ENCODE measurements at places on chromosomes 2 and 18.

GRCh38 chr2:231037202-231037730 lies at the start of gene C2orf72:
Gene C2orf72, plus strand, starts transcription at chr2:231037523. Its CDS starts 43 bp downstream, at chr2:231037566.
- DNase-seq: no peak

- DNase-seq: no peak
These were observed 794.3 kb upstream of the CDH7 start for GRCh38 chr18:64956465-64956864.

- no peak for DNase-seq
These were observed at the start of gene ITGB6 for GRCh38 chr2:160199683-160200389. Gene ITGB6, minus strand, starts transcription at chr2:160200272. Its CDS starts 209 bp downstream, at chr2:160200063.

DNA sequence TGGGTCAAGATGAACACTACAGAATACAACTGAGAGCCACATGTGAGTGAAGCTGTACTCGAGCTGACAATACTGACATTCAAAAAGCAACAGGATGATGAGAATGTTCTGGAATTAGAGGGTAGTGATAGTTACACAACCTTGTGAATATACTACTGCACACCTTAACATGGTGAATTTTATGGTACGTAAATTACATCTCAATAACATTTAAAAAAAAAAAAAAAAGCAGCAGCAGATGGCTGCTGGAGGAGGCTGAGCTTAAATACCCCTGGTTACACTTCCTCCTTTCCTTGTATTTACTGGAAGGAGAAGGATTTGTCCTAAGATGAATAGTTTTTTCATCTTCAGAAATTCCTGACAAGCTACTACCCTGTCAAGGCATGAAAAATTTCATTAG lies 45.5 kb upstream of the CYP1B1 start:
- no peak for DNase-seq

GRCh38 chr2:1590596-1591460 lies 153.5 kb downstream of the PXDN start:
- DNase-seq: no peak

DNA sequence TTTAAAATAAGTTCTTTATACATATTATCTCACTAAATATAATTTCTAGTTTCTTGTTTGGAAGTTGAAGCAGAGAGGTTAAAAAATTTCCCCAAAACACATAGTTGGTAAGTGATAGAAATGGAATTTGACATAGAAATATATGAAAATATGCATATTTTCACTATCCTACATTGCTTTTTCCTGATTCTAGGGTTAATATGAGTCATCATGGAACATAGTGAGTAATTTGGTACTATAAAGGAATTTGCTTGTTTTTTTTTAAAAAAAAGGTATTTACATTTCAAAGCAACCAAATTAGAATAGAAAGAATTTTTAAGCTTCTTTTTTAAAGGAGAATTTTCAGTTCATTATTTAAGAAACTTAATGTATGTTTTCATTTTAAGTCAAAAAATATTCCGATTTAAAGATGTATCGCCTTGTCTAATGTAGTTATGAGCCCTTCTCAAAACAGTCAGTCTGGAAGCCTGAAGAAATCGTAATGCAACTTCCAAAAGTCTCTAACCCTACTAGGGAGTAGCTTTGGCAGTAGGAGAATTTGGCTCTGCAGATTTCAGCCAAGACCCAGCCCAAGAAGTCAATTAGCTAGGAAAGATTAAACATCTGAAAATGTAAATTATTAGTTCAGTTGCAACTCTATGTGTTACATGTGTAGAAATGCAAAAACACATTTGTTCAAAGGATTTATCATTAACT lies 147.3 kb downstream of the RDH14 start:
- DNase-seq: no peak

DNA sequence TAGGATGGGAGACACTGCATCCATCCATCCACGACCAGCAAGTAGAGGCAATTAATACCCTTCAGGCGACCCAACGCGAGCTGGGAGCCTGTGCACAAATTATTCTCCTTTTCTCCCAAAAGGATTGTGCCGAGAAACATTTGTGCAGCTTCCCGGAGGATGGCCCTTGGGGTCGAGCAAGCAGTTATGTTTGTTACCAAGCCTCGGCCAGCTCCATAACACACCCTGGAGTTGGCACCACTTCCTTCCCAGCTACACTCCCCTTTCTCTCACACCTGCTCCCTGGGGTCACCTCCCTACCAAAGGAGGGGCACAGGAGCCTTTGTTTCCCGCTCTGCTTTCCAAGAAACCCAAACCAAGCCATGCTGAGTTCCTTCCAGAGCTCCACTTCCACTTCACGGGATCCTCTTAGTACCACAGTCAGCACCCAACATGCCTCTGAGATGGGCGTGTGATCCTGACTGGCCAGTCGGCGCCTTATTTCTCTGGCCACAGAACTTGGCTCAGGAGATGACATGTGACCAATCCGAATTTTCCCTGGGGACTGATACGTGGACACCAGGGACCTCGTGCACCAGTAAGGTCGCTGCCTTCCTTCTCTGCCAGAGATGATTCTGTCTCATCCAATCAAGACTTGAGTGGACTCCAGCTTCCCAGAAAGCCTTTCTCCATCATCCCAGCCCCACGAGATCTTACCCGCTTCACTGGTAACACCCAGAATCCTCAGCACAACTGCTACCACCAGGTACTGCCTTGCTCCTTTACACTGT lies 28.5 kb downstream of the GPR55 start:
- no peak for DNase-seq

DNA sequence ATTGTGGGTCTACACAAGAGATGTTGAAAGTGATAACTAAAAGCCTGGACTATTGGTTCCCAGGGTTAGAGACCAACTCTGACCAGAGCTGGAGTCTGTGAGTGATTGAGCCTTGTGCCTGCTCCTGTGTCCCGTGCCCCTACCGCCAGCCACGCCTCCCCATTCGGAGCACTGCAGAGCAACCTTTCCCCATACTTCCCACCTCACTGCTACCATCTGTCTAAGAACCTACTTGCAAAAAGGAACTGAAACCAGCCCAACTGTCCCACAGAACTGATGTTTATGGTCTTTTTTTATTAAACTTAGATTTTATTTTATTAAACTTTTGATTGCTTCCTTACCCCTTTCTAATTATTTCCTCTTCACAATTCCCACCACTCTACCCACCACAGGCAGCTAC lies 300.3 kb upstream of the MGAT5 start:
- DNase-seq: no peak

- peak; percentile 86 for DNase-seq
These were observed at the start of gene MREG for GRCh38 chr2:216013080-216013909. Gene MREG, minus strand, starts transcription at chr2:216013551. Its CDS starts 224 bp downstream, at chr2:216013327.

- no peak for DNase-seq
These were observed 76.6 kb downstream of the LRRC30 start for GRCh38 chr18:7307526-7307925.

- DNase-seq: peak; percentile 64
These were observed 1.8 kb downstream of the KIF5C start for GRCh38 chr2:148876595-148877402.

GRCh38 chr2:168175469-168175868 lies 71.9 kb downstream of the STK39 start:
- no peak for DNase-seq

- no peak for DNase-seq
These were observed 142.4 kb downstream of the NEDD4L start for GRCh38 chr18:58186258-58186948.

DNA sequence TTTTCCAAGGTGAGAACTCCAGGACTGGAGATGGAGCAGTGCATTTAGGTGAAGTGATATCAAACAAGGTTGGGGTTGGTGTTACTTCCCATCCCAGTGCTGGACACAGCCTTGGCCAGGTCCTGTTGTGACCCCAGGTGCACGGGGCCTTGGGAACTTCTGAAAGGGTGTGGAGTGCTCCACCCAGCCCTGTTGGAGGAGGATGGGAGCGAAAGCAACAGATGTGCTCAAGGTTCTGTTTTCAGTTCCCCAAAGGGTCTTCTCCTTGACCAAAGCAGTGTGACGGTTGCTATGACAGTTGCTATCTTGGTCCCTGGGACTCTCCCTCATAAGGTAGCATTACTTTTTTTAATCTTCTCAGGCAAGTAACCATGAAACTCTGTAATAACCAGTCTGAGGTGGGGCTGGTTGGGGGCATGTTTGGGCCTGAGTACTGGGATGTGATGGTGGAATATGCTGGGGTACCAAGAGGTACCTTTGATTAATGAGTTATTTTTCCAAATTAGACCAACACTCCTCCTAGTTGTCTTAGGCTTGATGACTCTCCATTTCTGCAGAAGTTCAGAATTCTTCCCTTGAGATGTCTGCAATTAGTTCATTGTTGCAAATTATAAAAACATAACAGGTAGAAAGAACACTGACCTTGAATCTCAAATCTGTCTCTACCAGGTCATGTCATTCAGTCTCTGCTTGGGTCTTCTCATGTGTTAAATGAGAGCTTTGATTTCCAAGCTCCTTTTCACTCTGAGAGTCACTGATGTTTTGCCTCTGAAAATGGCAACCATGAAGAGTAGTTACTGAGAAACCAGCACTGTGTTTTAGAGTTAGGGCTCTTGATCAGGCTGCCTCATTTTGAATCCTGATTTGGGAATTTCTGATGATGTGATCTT lies 154.5 kb downstream of the RPIA start:
- DNase-seq: no peak

DNA sequence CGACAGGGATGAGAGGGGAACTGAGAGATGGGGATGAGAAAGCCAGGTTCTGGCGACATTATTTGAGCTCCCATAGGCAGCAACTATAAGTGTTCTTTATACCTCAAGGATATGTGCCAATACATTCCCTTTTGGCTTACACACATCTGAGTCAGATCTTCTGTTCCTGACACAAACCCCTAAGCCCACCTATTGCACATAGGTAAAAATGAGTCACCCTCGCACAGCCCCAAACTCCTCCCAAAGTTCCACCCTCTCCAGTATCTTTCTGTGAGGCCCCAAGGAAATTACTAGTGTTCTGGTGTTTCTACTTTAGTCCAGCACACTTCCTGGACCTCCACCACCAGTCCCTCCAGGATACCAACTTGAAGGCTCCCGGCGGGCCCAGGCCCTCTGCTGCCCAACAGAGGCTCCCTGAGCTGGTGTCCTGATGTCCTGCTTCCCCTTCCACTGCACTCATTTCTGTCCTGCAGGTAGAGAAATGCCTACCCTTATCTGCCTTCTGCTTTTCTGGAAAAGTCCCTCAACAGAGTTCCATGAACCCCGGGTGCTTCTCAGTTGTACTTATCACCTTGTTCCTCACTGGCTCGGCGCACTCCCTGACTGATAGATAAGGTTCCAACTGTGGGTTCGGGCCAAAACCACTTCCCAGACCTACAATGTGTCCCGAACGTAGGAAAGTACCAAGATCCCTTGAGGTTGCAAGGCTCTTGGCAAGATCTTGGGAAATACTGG lies 125.5 kb downstream of the EN1 start:
- DNase-seq: no peak

DNA sequence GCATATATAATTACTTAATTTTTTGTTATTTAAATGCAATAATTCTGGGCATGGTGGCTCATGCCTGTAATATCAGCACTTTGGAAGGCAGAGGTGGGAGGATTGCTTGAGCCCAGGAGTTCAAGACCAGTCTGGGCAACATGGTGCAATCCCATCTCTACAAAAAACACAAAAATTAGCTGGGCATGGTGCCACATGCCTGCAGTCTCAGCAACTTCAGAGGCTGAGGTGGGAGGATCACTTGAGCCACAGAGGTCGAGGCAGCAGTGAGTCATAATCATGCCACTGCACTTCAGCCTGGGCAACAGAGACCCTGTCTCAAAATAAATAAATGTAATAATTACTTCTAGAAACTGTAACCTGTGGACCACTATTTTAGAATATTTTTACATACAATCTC lies 21.5 kb upstream of the TMEM87B start:
- no peak for DNase-seq

DNA sequence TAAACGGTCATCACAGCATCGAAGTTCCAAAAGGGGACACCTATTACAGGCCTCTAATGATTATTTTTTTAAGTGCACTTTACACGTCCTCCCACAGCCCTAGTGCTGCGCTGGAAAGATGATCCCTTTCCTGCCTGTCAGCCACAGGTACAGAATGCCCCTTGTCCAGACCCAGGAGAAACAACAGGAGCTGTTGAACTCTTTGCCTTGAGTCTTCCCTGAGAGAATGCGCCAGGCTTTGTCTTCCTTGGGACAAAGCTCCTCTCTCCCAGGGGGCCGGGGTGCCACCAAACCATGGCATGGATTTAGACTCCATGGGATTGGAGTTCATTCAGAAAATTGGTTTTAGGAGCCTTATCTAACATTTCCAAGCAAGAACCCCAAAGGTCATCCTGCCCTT lies 319.0 kb upstream of the SOX11 start:
- DNase-seq: no peak

- DNase-seq: no peak
These were observed 91.5 kb downstream of the LTBP1 start for GRCh38 chr2:33038230-33038629.
